Activated CD8-positive, alpha-beta memory T cell treated with anti-CD3 and anti-CD28 coated beads for 1 hour (primary cell): ENCODE measurements at places on chromosomes 16 and 17.

- no peak for DNase-seq
Measured at GRCh38 chr17:6599364-6599763, 41.1 kb downstream of the KIAA0753 start.

GRCh38 chr16:66494916-66495315 lies 55.0 kb downstream of the TK2 start:
- no peak for DNase-seq

DNA sequence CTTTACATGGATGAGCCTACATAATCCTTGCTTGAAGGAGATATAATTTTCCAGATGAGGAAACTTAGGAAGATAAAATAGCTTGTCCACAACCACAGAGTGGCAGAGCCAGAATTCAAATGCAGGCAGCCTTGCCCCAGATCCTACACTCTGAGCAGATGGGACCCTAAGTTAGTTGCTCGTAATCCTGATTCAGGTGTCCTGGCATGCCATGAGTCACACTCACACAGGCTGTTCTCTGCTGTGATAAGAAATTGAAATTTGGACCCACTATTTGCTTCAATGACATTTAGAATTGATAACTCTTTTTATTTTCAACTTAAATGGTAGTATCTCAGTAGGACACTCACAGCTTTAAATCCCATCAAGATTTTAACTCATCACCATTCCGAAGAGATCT lies 150.7 kb upstream of the CACNG5 start:
- no peak for DNase-seq

DNA sequence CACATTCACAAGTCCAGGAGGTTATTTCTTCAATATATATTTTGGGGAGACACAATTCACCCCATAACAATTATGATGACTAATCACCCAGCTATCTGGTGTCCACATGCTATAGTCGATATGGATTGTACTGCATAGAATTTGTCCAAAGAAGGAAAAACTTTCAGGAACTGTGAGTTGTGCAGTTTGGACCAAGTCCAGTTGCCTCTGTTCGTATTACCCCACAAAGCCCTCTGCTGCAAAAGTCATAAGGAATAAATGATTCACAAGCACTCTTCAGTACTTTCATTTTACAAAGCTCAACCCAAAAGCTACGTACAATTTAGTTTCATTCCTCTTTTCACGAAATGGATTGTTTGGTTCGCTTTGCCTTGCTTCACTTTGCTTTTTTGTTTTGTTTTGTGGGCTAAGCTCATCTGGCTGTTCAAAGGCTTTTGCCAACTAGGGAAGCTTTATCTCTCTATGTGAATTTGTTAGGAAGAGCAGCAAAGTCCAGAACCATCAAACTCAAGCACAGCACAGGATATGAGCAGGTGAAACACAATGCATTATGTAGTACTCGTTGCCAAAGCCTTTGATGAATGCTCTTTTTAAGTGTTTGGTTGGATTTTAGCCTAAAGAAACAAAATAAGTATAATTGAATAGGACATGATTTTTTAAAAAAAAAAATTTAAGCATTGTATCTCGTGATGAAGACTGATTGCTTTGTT lies 98.6 kb downstream of the ZNF18 start:
- no peak for DNase-seq

DNA sequence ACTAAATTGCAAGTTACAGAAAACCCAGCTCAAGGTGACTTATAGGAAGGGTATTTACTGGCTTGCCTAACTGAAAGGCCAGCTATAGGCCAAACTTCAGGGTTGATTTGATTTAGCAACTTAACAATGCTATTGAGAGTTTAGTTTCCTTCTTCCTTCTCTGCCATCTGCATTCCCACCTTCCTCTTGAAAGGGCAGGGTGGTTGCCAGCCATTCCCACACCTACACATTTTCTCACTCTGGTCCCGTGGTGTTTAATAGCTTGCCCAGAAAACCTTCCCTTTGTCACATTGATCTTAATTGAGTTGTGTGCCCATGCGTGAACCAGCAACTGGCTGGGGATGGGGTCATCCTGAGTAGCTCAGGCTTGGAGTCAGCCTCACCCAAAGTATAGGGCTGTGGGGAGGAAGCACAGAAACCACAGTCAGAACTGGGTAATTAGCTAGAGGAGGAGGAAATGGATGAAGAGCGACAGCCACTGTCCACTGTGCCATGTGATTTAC lies 194.7 kb downstream of the SPECC1 start:
- no peak for DNase-seq

DNA sequence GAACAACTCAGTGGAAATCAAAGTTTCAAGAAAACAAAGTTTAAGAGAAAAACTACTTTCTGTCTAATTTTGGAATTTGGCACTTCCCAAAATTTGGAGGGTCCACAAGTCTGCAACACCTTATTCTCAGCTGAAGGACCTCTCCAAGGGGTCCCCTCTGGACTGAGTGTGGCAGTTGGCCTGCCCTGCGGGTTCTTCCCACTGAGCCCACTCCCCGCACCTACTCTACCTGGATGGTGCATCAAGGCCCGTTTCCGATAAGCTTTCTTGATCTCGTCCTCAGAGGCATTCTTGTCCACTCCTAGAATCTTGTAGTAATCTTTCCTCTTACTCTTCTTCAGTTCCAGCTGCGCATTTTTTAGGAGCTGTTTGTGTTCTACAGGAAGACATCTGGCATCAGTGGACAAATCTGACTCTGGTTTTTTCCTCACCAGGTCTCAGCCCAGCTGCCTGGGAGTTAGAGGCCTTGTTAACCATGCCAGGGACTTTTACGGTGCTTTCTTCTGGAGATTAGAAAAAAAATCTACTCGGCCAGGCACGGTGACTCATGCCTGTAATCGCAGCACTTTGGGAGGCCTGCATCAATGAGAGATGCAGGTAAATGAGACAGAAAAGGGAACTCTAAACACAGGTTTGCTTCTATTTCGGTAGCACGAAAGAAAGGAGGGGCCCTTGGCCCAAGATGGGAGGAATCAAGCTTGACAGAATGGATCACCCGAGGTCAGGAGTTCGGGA lies 15.6 kb downstream of the CNP start:
- no peak for DNase-seq

- DNase-seq: no peak
Measured at GRCh38 chr16:67801883-67802282, 4.5 kb downstream of the RANBP10 start.

- no peak for DNase-seq
Measured at GRCh38 chr17:79948406-79948944, 87.2 kb downstream of the TBC1D16 start.

DNA sequence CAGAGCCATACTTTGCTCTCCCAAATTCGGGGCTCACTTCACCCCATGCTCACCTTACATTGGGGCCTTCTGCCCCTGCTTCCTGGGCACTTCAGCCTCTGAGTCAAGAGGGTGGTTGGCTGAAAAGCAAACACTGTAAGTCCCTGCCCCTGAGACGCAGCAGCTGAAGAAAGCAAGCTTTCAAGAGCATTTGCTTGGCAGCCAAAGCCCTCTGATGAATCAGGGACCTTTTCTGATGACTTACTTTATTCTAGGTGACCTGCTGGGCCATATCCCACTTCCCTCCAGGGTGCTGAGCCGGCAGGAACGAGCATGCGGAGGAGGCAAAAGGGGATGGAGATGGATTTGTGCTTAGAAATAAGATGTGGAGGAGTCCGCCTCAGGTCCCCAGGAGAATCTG lies 147.0 kb upstream of the TNRC6C start:
- DNase-seq: no peak

- DNase-seq: no peak
Measured at GRCh38 chr17:42682722-42683403, 532 bp downstream of the CNTNAP1 start.

DNA sequence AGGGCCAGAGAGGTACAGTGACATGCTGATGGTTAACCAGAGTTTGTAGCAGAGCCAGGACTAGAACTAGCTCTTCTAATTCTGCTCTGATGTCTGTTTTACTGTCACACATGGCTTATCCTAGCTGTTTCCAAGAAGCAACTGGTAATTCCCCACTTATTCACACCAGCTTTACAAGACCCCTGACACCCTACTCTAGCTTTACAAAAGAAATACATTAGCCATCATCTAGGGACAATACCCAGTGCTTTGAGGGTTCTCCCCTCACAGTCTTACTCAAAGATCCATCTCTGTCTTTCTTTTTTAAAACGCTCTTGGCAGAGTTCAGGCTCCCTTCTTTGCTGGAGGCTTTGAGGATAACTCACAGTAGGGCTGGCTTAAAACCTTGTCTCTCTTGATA lies 197.3 kb upstream of the PMFBP1 start:
- DNase-seq: no peak

DNA sequence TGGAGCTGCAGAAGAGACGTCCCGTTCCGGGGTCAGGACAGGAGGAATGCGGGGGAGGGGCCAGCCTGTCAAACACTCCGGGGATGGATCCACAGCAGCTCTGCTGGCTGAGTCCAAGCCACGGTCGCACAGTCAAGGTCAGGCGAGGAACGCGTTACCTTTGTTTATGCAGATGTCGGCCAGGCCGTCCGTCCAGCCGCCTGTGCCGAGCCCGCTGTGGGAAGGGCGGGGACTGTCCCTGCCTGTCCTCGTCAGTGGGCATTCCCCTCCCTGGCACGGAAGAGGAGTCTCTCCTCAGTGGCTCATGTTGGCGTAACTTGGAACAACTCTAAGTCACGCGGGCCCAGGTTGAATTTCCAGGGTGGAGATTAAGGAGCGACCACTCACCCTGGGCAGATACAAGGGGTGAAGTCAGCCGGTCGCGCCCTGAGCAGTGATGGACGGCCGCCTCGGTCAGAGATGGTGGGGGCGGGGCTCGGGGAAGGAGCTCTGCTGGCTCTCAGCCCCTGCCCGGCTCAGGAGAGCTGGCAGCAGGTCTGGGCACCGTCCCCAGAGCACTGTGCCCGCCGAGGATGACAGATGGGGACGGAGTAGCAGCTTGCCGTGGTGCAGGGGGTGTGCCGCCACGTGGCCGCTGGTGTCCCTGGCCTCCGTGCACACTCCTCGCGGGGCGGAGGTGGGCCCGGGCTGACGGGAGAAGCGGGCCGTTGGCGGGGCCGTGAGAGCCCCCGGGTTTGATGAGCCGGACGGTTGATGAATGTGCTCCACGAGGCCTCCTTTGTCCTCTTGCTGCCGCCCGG lies 7.3 kb downstream of the CACNA1H start:
- DNase-seq: no peak

GRCh38 chr17:28860363-28860808 lies 5.6 kb downstream of the ERAL1 start:
- DNase-seq: no peak

DNA sequence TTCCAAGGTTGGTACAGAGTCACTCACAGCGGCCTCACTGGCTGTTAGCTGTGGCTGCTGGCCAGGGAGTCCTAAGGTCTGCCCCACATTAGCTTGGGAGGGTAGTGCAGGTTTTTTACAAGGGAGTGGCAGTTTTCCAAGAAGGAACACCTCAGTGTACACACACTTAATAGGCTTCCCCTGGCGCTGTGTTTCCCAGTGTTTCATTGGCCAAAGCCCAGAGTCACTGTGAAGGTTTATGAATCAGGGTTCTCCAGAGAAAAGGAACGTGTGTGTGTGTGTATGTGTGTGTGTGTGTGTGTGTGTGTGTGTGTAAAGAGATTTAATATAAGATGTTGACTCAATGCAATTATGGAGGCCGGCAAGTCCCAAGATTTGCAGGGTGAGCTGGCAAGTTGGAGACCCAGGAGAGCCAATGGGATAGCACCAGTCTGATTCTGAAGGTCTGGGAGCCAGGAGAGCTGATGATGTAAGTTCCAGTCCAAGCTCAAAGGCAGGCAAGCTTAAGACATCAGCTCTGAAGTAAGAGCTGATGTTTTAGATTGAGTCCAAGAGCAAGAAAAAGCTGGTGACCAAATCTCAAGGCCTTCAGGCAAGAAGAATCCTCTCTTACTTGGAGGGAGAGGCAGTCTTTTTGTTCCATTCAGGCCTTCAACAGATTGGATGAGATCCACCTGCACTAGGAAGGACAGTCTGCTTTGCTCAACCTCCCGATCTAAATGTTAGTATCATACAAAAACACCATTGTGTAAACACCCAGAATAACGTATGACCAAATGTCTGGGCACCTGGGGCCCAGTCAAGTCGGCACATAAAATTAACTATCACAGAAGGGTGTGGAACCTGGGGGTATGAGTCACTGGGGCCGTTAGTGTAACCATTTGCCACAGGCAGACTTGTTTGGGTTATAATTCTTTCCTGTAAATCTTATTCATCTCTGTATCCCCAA lies 206.8 kb downstream of the PRKCA start:
- no peak for DNase-seq

GRCh38 chr16:23282568-23282967 lies 19.5 kb upstream of the SCNN1B start:
- DNase-seq: no peak

DNA sequence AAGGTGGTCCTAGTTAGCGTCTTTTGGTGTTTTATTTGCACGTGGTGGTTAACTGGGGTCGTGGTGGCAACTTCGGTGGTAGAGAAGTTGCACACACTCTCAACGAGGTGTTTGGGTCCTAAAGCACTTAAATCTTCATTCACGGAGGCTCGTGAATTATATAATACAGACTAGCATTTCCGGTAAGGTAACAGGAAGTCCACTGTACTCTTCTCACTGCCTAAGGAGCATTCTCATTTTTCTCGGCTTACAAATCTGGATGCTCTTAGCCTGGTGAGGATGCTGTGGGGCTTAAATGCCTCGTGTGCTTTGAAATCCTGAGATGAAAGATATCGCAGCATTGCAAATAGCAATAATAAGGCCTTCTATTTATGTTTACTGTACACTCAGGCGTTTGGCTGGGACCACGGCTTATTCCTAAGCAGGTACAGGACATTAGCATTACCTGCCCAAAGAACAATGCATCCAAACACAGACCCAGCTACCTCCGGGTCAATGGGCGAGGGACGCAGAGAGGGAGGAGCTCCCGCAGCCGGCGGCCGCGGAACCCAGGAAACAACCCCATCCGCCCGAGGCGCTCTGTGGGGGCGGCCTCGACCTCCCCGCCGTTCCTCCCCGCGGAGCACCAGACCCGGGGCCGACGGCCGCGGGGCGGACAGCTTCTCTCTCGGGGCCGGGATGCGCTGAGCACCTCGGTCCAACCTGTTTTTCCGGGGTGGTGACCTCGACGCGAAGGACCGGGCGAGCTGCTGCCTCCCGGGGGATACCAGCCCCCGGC lies 856 bp downstream of the DNAJA2 start:
- DNase-seq: peak; percentile 18

DNA sequence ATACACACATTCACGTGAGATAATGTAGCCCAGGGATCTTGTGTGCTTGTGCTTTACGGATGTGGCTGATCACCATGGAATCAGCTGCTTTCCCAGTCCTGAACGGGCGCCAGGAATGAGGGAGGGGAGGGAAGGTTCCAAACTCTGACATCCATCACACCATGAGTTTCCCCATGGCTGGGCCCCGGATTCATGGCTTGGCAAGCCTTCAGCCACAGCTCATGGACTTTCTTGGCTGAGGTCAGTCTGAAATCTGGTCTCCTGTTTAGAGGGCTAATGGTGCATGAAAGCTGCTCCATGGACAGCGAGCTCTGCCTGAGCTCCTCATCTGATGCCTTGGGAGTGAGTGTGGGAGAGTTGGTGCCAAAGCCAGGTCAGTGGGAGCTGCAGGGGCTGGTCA lies 767.6 kb upstream of the EEF2KMT start:
- no peak for DNase-seq

- no peak for DNase-seq
Measured at GRCh38 chr16:72110662-72111615, 17.3 kb downstream of the DHX38 start.
